ENCODE measurements at places on chromosomes 3 and 15. TPM values are rescaled to one million over a fixed set of nuclear protein-coding genes. Genes with fewer than 3 reads are reported as not detected.

DNA sequence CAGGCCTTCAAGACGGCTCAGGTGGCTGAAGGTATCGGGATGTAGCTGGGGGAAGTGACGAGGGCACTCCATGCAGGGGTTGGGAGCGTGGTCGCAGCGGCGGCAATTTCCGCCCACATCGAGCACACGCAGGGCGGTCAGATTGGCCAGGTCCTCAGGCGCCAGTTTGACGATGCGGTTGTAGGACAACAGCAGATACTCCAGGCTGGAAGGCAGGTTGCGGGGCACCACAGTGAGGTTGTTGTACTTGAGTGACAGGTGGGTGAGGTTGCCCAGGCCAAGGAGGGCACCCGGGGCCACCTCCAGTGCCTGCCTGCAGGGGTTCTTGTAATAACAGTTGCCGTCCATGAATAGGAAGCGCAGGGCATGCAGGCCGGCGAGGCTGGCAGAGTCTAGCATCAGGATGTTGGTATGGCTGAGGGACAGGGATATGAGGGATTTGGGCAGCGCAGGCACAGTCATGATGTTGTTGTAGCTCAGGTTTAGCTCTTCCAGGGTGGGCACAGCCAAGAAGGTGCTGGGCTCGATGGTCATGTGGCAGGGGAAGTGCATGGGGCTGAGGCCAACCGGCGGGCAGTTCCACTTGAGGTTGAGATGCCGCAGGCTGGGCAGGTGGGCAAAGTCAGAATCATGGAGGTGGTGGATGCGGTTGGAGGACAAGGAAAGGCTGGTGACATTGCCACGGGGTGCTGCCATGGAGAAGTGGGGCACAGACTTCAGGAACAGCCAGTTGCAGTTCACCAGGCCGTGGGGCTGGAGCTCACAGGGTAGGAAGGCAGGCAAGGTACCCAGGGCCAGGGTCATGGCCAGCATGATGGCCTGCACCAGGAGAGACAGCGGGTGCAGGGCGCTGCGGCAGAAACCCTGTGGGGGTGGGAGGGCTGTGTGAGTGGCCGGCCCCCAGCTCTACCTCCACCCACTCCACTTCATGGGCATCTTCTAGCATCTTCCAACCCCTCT, 1.7 kb downstream of the TLR9 start:
- no peak overlapping the region for H3K4me3 ChIP-seq
- no peak for DNase-seq
- H3K27me3 ChIP-seq: no peaks in the 10 kb centered on the region
- H3K4me1 ChIP-seq: peaks cover 16% of the 10 kb centered on the region
- H3K27ac ChIP-seq: no peak overlapping the region
- no peaks in the 10 kb centered on the region for H3K36me3 ChIP-seq

DNA sequence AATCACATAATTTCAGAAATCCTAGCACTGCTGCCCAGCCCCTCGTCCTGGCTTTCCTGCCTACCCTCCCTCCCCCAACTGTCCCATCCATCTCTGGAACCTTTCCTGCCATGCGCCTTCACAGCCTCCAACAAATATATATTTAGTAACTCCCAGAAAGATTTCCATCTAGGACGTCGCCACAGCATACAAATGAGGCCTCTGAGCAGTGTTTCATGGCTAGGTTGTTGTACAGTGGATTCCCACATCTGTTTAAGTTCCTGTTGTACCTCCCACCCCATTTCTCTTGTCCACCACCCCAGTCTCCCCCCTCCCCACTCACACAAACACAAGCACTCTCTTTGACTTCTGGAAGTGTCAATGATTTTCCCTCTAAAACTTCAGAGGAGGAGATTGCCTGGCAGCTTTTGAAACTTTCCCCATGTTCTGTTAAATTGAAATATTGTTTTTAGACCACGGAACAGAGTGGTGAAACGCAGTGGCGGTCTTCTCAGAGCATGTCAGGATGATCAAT, 280.3 kb upstream of the RORA start:
- H3K36me3 ChIP-seq: no peaks in the 10 kb centered on the region
- H3K27ac ChIP-seq: no peak overlapping the region
- no peak overlapping the region for H3K4me3 ChIP-seq
- no peaks in the 10 kb centered on the region for H3K27me3 ChIP-seq
- DNase-seq: no peak

DNA sequence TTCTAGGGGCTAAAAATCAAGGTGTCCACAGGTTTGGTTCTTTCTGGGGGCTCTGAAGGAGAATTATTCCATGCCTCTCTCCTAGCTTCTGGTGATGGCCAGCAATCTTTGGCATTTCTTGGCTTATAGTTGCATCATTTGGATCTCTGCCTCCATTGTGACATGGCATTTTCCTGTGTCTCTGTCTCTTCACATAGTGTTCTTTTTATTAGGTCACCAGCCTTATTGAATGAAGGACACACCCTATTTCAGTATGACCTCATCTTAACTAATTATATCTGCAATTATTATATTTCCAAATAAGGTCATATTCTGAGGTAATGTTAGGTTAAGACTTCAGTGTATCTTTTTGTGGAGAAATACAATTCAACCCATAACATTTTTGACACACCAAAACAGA, 3.2 kb upstream of the GBE1 start:
- H3K36me3 ChIP-seq: no peaks in the 10 kb centered on the region
- no peak overlapping the region for H3K4me3 ChIP-seq
- H3K4me1 ChIP-seq: peaks cover 12% of the 10 kb centered on the region
- DNase-seq: no peak
- H3K27ac ChIP-seq: no peak overlapping the region
- H3K27me3 ChIP-seq: no peaks in the 10 kb centered on the region

- H3K36me3 ChIP-seq: no peaks in the 10 kb centered on the region
- no peak for DNase-seq
- no peak overlapping the region for H3K27ac ChIP-seq
- H3K4me3 ChIP-seq: no peak overlapping the region
Observed at GRCh38 chr15:98686983-98687382, 38.6 kb downstream of the IGF1R start.

DNA sequence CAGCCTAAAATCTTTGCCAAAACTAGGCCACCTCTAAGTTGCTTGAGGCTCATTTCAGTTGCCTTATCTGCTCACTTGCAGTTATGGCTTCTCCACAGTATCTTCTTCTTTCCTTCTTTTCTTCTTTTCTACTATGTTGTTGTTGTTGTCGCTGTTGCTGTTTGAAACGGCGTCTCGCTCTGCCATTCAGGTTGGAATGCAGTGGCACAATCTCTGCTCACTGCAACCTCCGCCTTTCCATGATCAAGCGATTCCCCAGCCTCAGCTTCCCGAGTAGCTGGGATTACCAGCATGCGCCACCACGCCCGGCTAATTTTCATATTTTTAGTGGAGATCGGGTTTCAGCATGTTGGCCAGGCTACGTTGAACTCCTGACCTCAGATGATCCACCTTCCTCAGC, 210.8 kb upstream of the NR2F2 start:
- no peaks in the 10 kb centered on the region for H3K36me3 ChIP-seq
- H3K4me1 ChIP-seq: no peaks in the 10 kb centered on the region
- DNase-seq: no peak
- H3K27me3 ChIP-seq: no peaks in the 10 kb centered on the region
- H3K4me3 ChIP-seq: no peak overlapping the region

DNA sequence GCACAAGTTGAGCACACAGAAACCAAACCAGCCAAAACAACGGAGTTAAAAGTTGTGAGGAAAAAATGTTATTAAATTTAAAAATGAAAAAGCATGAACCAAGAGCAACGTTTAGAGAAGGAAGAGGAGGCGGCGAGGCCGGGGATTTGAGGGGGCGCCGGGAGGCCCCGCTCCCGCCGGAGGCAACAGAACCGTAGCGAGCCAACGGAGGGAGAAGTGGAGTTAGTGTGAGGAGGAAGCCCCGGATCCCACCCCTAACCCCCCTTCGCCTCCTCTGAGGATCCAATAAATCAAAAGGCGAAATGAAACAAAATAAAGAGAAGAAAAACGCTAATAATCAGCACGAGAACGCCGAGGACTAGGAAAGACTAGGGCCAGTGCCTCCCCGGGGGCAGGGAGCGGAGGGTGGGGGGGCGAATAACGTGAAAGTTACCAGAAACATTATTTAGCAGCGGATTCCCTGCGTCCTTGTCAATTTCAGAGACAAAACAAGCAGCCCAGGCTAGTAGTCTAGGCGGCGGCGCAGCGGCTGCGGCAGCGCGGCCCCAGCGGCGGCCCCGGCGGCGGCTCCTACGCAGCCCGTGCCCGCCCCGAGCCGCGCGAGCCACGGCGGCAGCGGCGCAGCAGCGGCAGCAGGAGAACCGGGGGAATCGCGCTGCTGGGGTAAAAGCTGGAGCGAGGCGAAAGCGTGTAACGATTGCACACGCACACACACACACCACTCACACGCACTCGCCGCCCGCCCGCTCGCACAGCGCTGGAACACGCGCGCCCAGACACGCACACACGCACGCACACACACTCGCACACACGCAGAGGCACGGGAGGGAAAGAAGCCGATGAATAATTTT, 1.7 kb downstream of the MEIS2 start:
- H3K27ac ChIP-seq: peak overlapping the region; percentile 94
- H3K27me3 ChIP-seq: peaks cover 19% of the 10 kb centered on the region
- H3K4me3 ChIP-seq: peak overlapping the region; percentile 71
- H3K4me1 ChIP-seq: peaks cover 38% of the 10 kb centered on the region
- DNase-seq: peak; percentile 89

GRCh38 chr3:52302426-52303145, 13.5 kb upstream of the DNAH1 start:
- H3K27ac ChIP-seq: no peak overlapping the region
- H3K36me3 ChIP-seq: no peaks in the 10 kb centered on the region
- H3K4me3 ChIP-seq: no peak overlapping the region
- H3K27me3 ChIP-seq: no peaks in the 10 kb centered on the region
- peaks cover 24% of the 10 kb centered on the region for H3K4me1 ChIP-seq

DNA sequence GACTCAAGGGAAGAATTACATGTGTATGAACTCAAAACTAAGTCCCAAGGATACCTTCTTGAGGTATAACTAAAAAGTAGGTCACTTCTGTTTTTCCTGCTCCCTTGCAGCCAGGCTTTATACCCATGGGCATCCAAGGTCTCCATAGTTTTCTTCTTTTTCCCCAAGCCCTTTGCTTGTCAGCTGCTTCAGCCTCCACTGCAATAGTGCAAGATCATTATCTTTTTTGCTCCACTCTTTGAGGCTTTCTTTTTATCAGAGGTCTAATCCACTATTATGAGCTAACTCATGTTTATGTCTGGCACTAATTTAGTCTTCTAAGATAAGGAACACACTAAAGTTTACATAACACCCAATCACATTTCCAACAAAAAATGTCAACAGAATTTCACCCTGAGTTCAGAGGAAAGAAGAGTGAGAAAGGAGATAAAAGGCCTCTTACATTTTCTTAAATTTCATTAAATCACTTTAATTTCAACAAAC, 121.2 kb upstream of the LSAMP start:
- no peaks in the 10 kb centered on the region for H3K4me1 ChIP-seq
- no peak for DNase-seq
- H3K27me3 ChIP-seq: no peaks in the 10 kb centered on the region
- H3K36me3 ChIP-seq: no peaks in the 10 kb centered on the region
- H3K27ac ChIP-seq: no peak overlapping the region

- H3K36me3 ChIP-seq: no peaks in the 10 kb centered on the region
- H3K4me3 ChIP-seq: no peak overlapping the region
- no peaks in the 10 kb centered on the region for H3K4me1 ChIP-seq
- H3K27me3 ChIP-seq: no peaks in the 10 kb centered on the region
- no peak for DNase-seq
- no peak overlapping the region for H3K27ac ChIP-seq
Observed at GRCh38 chr3:166472015-166472414, 634.8 kb upstream of the BCHE start.

DNA sequence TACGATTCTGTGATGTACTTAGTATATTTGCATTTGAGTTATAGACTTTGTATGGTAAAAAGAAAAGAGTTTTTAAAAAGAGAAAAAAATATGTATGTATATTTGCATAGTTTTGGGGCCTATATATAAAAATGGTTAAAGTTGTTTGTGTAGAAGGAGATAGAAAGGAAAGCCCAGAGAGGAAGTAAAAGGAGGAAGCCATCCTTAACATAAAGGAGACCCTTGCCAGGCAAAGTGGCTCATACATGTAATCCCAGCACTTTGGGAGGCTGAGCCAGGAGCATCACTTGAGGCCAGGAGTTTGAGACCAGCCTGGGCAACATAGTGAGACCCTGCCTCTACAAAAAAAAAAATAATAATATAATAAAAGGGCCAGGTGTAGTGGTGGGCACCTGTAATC, 8.4 kb downstream of the SNAP23 start:
- no peaks in the 10 kb centered on the region for H3K27me3 ChIP-seq
- H3K27ac ChIP-seq: peak overlapping the region; percentile 57
- H3K4me3 ChIP-seq: no peak overlapping the region
- H3K36me3 ChIP-seq: no peaks in the 10 kb centered on the region
- DNase-seq: no peak
- peaks cover 58% of the 10 kb centered on the region for H3K4me1 ChIP-seq

GRCh38 chr3:150567328-150567727, 20.7 kb downstream of the EIF2A start:
- H3K36me3 ChIP-seq: peaks cover 3% of the 10 kb centered on the region
- no peaks in the 10 kb centered on the region for H3K27me3 ChIP-seq
- no peak overlapping the region for H3K27ac ChIP-seq
- DNase-seq: no peak

GRCh38 chr3:98823791-98824190, 60.7 kb downstream of the ST3GAL6 start:
- H3K27me3 ChIP-seq: no peaks in the 10 kb centered on the region
- no peak overlapping the region for H3K27ac ChIP-seq
- H3K4me1 ChIP-seq: no peaks in the 10 kb centered on the region
- no peak overlapping the region for H3K4me3 ChIP-seq

GRCh38 chr3:30131191-30131590, 475.2 kb upstream of the TGFBR2 start:
- H3K36me3 ChIP-seq: no peaks in the 10 kb centered on the region
- H3K4me1 ChIP-seq: no peaks in the 10 kb centered on the region
- no peaks in the 10 kb centered on the region for H3K27me3 ChIP-seq
- no peak overlapping the region for H3K27ac ChIP-seq

- no peaks in the 10 kb centered on the region for H3K36me3 ChIP-seq
- no peaks in the 10 kb centered on the region for H3K27me3 ChIP-seq
Observed at GRCh38 chr3:171768281-171768900, 41.9 kb downstream of the PLD1 start.

DNA sequence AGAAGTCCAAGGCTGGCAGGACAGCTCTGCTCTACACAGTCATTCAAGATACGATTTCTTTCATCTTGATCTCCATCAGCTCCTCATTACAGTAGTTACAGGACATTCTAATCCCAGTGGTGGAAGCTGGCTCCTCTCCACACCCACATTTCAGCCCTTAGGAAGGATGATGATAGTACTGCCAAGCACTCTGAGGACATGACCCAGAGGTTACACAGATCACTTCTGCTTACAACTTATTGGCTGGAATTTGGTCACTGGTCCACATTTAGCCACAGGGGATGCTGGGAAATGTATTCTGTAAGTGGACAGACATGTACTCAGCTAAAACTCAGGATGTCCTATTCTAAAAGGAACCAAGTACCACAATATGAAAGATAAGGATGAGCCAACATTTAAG, 77.1 kb downstream of the IQCH start:
- H3K4me3 ChIP-seq: no peak overlapping the region
- no peaks in the 10 kb centered on the region for H3K36me3 ChIP-seq
- no peaks in the 10 kb centered on the region for H3K27me3 ChIP-seq
- DNase-seq: no peak
- H3K4me1 ChIP-seq: no peaks in the 10 kb centered on the region

The GRAMD1C gene
- 13.6 TPM for total RNA-seq

The MESP1 gene
- total RNA-seq: 1.2 TPM

The ISL2 gene
- 1.8 TPM for total RNA-seq

The ADGRG7 gene
- not detected for total RNA-seq

The GHSR gene
- total RNA-seq: not detected

All from upper lobe of left lung (tissue), 6 donors.